NCI-H510A (cell line): ENCODE measurements at places on chromosomes 7 and 10.

DNA sequence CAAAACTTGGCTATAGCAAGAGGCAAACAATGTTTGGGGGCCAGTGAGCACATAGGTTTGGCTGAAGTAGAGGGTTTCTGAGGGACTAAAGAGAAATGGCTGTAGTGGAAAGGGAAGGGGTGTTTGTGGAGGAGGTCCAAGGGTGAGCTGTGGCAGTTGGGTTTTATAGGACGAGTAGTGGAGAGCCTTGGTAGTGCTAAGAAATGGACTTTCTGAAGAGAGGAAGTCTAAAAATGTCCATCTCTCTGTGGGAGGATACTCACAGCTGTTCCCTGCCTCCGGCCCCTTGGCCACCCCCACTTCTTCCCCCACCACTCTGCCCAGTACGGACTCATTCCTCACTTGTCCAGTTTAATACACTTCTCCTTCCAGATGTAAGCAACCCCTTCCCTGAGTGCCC, 64.3 kb downstream of the ZNF22 start:
- DNase-seq: no peak

DNA sequence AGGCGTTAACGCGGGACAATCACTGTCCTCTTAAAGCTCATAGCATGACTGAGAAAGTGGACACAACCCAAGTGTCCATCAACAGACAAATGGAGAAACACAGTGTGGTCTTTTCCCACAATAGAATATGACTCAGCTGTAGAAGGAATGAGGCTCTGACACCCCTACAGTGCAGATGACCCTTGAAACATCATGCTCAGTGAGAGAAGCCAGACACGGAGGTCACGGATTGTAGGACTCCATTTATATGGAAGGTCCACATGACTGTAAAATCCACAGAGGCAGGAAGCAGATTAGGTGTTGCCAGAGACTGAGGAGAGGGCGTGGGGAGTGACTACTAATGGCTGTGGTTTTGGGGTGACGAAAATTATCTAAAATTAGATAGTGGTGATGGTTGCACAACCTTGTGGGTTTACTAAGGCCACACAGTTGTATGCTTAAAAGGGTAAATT, 6.1 kb upstream of the NCAPG2 start:
- DNase-seq: no peak

GRCh38 chr7:92765725-92766124, 70.6 kb downstream of the CDK6 start:
- no peak for DNase-seq

DNA sequence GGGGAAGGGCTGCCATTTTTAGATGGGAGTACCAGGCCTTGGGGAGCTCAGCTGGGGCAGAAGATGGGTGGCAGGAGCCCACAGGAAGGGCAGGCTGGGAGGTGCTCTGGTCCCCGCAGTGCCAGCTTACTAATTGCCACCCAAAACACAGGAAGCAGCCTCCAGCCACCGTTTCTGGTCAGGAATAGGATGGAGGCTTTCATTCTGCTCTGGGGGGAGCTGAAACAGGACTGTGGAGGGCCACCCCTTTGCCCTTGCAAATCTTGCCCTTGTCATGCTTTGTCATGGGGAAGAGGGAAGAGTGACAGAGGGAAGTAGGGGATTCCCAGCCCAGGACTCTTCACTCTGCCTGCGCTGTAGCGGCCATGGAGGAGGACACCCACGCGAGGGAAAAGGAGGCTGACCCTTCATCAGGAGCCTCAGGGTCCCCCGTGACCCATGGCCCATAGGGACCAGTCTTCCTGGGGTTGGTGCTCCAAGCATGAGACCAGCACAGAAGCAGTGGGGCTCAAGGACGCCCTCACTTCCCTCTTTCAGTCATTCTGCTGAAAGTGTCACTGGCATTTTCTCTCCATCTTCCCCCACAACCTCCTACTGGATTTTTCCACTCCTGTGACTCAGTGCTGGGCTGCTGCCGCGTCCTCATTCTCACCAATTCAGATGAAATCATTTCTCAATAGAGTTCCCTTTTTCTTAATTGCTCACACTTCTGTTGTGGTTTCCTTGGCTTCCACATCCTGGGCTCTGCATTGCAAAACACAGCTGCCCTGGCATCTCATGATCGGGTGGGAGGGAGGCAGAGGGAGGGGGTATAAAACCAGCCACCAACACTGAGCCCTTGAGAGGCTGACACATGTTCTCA, 61.9 kb downstream of the MKI67 start:
- no peak for DNase-seq

GRCh38 chr7:138195151-138195571, 118.9 kb downstream of the AKR1D1 start:
- no peak for DNase-seq

DNA sequence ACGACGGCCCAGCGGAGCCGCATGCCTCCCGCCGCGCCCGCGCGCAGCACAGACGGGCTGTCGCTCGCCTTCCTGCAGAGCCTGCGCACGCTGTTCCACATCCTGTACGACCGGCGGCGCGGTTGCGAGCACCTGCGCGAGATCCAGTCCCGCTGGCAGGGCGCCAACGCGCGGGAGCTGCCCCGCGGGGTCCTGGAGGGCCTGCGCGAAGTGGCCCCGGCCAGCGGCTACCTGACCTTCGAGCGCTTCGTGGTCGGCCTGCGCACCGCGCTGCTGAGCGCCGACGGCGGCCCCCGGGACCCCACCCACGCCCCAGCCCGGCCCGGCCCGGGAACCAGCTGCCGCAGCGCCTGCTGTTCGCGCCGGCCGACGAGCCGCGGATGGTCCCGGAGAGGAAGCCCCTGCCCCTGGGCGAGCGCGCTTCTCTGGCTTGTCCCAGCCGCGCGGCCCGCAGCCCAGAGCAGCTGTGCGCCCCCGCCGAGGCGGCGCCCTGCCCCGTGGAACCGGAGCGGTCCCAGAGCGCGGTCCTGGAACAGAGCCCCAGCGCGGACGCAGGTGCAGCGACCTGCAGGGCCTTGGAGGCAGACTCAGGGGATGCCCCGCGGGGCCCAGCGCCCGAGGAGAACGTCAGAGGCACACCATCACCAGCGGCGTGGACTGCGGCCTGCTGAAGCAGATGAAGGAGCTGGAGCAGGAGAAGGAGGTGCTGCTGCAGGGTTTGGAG, 25.3 kb upstream of the ZNF716 start:
- no peak for DNase-seq

GRCh38 chr7:43294080-43294630, 181.7 kb downstream of the HECW1 start:
- no peak for DNase-seq

DNA sequence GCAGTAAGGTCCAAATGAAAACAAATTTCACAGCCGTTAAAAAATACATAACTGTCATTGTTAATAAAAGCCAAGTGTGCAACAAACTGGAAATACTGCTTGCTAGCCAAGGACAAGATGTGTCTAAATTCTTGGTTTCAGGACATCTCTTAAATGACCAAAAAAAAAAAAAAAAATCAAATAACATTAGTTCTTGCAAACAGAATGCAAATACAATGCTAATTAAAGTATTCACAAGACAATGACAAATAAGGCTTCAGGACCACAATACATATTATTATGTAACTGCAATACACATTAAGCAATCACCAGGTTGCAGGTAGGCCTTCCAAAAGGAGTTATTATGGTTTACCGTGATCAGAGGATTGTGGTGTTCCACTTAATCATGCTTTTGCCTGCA, 3.6 kb downstream of the ARHGAP21 start:
- DNase-seq: no peak

DNA sequence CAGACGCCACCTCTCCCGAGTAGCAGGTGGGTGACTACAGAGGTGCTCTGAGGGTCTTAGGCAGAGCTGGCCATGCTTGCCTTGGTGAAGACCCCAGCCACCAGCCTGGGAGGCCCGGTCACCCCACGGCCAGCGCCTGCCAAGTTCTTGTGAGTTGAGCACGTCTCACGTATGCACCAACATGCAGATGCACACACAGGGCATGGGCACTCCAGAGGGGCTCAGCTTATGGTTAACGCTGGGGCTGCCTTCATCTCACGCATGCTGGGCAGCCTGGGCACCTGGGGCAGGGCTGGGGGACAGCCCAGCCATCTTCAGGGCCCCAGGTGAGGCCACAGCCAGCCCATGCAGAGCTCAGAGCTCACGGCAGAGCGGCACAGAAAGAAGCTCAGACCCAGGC, 41.0 kb downstream of the PTPRN2 start:
- no peak for DNase-seq

DNA sequence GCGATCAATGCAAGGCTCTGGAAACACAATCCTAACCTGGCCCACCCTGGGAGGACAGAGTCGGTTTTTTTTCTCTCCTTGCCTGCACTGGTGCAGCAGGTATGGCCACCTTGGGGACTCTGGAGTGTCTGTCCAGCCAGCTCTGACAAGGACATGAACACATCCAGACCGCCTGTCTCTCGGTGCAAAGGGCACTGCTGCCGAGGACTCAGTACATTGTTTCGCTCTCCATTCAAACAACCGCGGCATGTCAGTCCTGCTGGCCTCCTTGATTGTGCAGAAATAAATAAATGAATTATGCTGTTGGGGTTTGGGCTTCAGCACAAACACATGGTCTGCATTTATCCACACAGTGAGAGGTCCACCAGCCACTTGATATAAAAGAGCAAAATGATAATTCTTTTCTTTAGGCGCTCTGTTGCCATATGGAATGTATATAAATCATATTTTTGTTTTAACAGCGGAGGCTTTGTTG, 565.2 kb downstream of the KCNMA1 start:
- no peak for DNase-seq

GRCh38 chr7:84384417-84384816, 189.8 kb upstream of the SEMA3A start:
- no peak for DNase-seq

DNA sequence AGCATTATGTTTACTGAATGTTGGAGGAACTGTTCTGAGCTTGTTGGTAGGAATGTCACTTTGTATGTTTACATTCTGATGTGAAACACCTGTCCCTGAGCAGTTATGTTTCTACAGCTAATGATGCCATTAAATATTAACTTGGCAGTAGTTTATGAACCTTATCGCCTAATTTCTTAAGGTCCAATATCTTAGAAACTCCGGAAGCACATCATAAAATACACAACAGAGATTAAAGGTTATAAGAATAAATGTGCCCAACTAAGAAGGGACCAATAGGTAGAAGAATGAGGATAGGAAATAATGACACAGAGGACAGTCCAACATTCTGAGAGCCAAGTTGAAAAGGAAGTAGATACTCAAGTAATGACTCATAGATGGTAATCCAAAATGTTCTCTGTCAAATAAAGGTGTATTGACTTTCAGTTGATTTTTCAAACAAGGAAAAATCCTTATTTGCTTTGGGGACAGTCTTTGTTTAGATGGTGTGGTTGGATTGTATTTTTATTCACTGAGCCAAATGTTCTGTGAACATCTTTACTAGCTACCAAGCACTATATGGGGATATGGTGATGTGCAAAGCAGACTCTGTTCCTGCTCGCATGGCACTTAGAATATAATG, 31.9 kb downstream of the LCOR start:
- DNase-seq: peak; percentile 19

DNA sequence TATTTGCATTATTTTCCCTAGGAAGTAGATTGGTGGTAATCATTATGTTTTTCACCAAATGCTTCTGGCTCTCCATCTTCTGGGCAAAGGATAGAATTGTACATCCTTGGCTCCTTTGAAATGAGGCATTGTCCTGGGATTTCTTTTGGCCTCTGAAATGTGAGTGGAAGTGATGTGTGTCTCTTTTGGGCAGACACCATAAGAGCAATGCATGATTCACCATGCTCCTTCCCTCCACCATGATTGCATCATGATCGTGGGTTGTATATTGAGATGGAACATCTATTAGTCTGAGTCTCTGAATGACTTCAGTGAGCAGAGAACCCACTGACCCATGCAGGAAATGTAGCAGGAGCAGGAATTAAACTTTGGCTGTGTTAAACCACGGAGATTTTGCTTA, 49.2 kb downstream of the ADRA2A start:
- DNase-seq: no peak

- DNase-seq: no peak
Observed at GRCh38 chr7:2245883-2246675, 4.1 kb downstream of the NUDT1 start.

DNA sequence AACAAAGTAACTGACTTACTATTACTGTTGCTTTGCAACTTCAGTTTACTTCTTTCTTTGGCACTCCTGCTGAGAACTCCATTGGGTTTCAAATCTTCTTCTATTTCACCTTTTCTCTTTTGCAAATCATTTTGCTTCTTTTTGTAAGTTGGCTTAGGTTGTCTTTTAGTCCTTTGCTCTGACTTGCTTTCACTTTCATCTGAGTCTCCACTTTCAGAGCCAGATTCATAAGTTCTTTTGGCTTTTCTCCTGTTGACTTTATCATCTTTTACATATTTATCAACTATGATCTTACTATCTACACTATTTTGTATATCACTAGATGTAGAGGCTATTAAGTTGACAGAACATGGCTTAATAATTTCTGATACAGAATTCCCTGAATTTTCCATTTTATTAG, 73.4 kb downstream of the NRBF2 start:
- DNase-seq: no peak

DNA sequence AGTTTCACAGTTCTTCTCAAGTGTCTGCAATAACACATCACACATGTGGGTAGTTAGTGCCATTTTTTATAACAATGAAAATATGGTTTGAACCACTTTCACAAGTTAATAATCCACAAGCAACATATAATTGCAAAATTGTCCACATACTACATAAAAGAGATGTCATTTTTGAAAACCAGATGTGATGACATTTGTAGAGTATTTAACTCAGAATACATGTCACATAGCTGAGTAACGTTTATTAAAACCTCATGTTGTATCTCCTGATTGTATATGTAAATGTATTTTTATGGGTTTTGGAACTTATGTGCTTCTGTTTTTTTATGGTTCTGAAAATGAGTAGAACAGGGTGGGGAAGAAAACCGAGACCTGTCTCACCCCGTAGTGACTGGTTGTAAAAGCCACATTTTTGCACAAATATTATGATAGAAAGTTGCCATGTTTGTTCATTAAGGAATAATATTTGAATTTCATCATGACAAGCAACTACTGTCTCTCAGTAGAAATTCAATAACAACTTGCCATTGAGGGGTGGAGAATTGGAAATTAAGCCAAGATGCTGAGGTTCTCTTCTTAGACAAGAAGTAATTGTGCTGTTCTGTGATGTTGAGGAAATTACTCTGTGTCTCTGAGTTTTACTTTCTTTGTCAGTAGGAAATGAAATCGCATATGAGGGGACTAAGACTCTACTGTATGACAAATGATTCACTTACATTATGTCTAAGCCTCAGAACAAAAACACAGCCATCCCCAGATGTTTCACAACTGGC, 29.2 kb upstream of the EGFR start:
- DNase-seq: no peak
